ENCODE measurements at places on chromosomes 7 and 10.

DNA sequence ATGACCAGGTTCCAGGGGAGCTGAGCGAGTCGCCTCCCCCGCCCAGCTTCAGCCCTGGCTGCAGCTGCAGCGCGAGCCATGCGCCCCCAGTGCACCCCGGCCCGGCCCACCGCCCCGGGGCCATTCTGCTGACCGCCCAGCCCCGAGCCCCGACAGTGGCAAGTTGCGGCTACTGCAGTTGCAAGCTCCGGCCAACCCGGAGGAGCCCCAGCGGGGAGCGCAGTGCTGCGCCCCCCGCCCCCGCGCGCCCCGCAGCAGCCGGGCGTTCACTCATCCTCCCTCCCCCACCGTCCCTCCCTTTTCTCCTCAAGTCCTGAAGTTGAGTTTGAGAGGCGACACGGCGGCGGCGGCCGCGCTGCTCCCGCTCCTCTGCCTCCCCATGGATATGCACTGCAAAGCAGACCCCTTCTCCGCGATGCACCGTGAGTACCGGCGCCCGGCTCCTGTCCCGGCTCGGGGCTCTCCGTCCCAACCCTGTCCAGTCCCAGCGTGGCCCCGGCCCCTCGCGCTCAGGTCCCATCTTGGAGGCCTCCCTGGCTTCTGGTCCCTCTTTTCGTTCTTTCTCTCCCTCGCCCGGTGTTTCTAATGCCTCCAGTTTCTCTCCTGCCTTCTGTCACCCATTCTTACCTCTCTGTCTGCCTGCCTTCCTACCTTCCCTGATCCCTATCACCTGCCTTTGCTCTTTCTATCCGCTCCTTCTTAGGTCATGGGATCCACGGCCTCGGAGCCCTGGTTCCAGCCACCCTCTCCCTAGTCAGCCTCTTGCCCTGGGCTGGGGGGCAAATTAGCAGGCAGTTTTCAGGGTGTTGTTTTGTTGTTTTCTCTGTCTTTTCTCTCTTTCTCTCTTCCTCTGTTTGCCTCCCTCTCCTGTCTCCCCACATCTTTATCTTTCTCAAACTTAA, 751 bp downstream of the PAX2 start:
- DNase-seq, result no peak

GRCh38 chr10:77144656-77145055, 493.0 kb downstream of the KCNMA1 start:
- no peak for DNase-seq

- no peak for DNase-seq
Measured at GRCh38 chr7:8115547-8116402, 146.2 kb downstream of the ICA1 start.

DNA sequence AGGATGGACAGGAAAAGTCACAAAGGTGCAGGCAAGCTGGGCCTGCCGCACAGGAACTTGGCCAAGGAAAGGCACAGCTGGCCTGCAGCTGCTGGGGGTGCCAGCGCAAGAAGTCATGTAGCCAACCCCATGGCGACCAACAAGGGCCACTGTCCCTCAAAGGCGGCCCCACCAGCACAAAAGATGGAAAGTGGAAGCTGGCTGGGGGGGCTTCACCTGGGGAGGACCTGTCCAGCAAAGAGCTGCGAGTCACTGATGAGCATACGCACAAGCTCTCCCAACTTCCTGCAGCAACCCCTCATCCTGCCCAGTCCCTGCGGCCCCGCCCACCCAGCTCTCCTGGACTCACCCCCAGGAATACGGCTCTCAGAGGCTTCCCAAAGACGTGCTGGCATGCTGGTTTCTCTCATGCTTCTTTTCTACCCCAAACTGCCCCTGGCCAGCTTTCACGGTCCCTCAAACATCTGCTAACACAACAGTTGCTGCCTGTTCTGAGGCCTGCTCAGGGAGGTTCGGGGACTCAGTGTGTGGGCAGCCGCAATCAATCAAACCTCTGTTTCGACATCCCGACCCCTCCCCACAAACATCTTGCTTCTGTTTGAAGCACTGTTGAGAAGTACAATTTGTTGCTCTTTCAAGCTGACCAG, 67.6 kb downstream of the FAM53B start:
- no peak for DNase-seq

DNA sequence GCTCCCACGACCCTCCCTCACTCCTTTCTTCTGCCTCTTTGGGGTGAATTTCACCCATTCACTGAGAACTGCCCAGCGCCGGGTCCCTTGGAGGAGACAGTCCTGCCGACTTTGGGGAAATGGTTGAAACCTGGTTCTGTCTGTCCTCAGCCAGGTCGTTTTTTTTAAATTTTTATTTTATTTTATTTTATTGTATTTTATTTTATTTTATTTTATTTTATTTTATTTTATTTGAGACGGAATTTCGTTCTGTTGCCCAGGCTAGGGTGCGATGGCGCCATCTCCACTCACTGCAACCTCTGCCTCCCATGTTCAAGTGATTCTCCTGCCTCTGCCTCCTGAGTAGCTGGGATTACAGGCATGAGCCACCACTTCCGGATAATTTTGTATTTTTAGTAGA, 105.9 kb upstream of the SH2B2 start:
- DNase-seq, result no peak

GRCh38 chr10:63901881-63902280, 380.7 kb downstream of the REEP3 start:
- DNase-seq, result no peak

DNA sequence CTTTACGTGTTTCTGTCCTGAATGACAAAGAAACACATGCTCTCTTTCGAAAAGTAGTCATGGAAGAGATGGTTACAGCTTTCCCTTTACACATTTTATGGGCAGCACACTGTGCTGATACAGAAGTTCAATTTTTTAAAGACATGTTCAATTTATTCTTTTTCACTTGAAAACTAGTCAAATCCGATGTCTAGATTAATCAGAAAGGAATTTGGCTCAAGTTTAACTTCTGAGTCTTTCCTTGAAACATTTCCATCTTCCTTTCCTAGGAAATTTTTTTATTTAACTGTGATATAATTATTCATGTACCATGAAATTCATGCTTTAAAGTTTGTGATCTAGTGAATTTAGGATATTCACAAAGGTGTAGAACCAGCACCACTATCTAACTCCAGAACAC, 360.1 kb downstream of the TNS3 start:
- DNase-seq, result no peak

- no peak for DNase-seq
Measured at GRCh38 chr10:22894714-22895113, 33.1 kb upstream of the ARMC3 start.

- DNase-seq, result no peak
Measured at GRCh38 chr7:24879291-24879690, 100.7 kb downstream of the OSBPL3 start.

- DNase-seq, result no peak
Measured at GRCh38 chr7:65371468-65371867, 2.2 kb upstream of the ZNF92 start.
